ENCODE measurements at places on chromosomes 16 and 17.

DNA sequence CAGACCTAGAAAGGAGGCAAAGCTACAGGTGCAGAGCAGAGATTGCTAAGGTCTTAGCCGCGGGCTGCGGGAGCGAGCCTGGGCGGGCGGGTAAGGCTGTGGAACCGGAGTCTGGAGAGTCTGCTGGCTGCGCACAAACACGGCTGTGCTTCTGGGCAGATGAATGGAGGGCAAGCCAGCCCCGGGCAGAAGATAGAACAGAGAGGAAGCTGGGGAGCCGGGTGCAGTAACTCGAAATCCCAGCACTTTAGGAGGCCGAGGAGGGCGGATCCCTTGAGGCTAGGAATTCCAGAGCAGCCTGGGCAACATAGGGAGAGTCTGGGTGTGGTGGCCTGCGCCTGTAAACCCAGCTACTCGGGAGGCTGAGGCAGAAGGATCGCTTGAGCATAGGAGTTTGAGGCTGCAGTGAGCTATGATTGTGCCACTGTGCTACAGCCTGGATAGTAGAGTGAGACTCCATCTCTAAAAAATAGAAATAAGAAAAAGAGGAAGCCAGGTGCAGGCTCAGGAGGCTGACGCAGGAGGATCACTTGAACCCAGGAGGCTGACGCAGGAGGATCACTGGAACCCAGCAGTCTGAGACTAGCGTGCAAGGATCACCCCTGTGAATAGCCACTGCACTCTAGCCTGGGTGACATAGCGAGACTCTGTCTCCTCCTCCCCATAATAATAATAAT lies 56.3 kb downstream of the PITPNC1 start:
- DNase-seq, result no peak

- no peak for DNase-seq
Measured at GRCh38 chr17:20276421-20276820, 190.9 kb downstream of the LGALS9B start.

DNA sequence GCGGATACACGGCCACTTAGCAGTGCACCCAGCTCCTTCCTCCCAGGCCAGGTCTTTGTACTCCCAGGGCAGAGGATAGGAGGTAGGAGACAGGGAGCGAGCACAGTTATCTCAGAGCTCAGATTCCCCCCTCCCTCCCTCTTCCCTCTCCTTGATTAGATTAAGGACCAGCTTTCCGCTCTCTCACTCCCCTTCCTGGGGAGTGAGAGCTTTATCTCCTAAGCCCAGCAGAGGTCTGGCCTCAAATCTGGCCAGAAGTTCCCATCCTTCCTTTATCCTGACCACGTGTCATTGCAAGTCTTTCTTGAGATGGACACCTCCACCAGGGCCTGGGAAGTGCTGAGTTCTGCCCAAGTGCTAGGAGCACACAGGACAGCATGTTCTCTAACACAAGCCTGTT lies 5.1 kb downstream of the ARL4D start:
- no peak for DNase-seq

DNA sequence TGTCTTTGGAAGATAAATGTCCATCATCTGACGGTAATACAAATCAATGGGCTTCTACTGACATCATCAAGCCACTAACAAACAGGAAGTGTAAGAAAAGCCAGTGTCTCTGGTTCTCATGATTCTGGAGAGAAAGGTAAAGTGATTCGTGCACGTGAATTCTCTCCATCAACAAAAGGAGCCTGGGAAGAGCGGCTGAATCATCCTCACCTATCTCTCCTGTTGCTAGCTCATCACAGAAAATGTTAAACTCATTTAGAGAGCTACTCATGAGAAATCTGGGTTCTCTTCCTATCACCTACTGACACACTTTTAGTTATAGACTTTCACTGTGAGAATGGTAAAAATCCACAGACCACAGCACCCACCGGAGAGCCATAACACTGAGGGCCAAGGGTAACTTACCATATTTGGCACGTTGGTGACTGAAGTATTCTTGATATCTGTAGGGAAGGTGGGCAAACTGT lies 70.3 kb downstream of the CREBBP start:
- no peak for DNase-seq

- no peak for DNase-seq
Measured at GRCh38 chr17:48592057-48592514, 1.5 kb downstream of the HOXB5 start.

GRCh38 chr16:79165506-79165905 lies 435.0 kb downstream of the MAF start:
- DNase-seq, result no peak

DNA sequence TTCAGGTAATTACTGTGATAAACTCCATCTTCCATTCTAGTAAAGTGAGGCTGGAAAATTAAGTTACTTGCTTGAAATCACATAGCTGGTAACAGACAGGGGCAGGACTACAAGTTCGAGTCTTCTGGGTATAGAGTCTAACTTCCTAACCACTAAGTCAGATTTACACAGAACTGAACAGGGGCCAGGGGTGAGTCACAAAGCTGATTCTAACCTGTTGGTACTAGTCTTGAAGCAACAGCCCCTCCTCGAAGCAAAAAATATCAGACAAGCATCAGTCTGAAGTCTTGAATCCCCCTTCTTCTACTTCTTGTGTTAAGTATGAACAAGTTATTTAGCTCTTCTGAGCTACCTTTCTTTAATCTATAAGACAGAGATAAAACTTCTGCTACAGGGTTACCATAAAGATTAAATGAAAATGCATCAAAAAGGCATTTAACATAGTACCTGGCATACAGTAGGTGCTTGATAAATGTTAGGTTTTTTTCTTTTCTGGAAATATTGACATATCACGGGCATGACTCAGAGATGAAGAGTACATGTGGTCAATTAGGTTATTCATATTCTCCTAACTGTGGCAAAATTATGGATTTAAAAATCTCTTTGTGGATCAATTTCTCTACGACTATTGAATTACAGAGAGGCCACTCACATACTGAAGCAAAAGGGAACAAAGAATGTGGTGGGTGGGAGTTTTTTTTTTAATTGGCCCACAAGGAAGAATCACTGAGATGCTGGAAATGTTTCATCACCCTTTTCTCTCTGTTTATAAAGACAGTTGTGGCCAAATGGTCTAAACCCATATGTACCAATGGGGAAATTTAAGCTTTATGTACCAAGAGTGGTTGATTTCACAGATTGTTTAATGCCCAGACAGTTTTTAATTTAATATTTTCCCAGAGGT lies 266.9 kb upstream of the DYNLRB2 start:
- no peak for DNase-seq

DNA sequence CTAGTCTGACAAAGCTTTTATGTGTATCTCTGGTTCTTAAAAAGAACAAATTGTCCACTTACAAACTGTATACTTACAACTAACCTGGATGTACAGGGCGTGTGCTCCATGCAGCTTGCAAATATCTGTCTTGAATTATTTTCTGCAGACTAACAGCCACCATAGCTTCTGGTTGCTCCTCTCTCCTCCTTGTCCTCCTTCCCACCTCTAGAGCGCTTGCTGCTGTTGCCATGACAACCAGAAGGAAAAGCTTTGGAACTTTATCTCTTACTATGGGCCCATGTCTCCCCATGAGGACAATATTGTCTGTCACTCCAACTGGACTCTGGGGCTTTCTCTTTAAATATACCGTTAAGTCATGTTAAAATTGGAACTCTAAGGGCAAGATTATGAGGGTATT lies 71.5 kb upstream of the DHX40 start:
- DNase-seq, result no peak

GRCh38 chr17:17103160-17103559 lies 60.9 kb downstream of the MPRIP start:
- no peak for DNase-seq

DNA sequence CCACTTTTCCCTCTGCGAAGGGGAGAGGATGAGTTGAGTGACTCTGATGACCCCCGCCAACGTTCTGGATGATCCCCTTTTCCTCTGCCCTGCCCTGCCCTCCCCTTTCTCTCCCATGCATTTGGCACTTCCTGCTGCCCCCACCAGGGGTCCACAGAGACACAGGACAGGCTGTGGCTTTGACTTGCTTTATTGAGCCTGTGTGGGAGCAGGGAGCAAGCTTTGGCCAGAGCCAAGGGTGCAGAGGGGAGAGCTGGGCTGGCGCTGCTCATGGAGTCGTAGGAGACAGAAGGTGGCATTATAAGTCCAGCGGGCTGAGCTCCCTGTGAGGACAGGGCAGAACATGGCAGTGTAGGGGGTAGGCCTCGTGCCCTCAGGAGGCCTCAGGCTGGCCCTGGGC lies 1.6 kb downstream of the PPY start:
- DNase-seq, result no peak

DNA sequence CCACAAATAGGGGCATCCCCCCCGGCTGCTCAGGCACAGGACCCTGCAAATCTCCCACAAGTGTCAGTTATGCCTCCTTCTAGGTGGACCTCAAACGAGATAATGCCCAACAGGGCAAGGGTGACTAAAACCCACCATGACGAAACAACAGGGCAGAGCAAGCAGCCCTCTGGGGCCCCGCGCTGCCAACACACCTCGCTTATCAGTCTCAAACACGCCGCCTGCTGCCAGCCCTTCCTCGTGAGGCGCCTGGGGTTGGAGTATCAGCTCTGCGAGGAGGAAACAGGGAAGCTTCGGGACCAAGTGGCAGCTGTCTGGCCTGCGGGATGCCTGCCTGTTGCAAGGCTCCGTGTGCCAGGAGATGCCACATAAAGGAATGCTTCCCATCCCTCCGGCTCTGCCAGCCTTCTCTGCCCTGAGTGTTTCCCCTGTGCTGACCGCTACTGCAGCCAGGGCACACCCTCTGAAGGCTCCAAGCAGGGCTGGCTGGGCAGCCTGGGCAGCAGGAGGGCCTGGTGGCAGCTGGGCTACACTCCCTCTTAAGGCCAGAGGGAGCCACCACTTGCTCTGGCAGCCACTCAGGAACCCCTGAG lies 2.5 kb downstream of the SMIM5 start:
- DNase-seq, result no peak

GRCh38 chr17:70969521-70970034 lies 800.2 kb downstream of the KCNJ2 start:
- no peak for DNase-seq

- DNase-seq, result no peak
Measured at GRCh38 chr16:5642011-5642410, 544.4 kb upstream of the EEF2KMT start.

DNA sequence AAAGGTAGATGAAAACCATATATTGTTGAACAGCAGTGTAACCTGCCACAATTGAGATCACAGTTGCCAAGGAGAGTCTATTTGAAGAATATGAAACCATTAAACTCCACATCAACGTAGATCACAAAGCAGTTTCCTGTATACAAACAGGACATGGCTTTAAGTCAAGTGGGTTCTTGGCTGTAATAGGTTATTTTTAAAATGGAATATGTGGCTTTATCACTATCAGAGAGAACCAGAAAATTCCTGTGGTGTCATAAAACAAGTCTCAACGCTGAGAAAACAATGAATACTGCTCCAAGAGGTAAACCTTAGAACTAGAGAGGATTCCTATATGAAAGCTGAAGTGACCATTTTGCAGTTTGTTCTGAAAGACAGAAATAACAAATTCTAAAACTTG lies 999.7 kb downstream of the CDH11 start:
- no peak for DNase-seq

DNA sequence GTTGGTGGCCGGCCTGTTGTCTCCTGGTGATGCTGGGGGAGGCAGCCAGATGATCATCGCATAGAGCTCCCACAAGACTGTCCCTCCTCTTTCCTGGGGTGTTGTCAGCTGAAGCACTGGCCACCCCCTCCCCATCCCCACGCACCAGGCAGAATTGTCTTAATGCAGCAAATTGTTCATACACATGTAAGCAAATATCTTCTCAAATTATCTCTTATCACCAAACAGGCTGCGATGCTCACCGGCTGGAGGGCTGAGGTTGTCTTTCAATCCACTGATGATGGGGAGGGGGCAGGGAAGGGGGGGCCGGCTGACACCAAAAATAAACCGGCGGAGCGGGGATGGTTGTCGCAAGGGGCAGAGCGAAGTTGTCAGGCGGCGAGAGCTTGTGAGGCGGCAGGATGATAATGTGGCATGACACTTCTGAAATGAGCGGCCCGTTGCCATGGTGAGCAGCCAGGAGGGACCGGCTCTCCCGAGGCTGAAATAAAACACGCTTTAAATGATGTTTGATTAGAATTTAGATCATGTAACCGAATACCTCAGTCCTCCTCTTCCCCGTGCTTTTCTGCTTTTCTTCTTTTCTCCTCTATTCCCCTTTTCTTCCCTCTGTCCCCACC lies 59.8 kb downstream of the MRM1 start:
- no peak for DNase-seq
